ENCODE measurements at places on chromosomes 16 and 17.

- DNase-seq, result no peak
Measured at GRCh38 chr16:11583889-11584565, 2.7 kb downstream of the LITAF start.

DNA sequence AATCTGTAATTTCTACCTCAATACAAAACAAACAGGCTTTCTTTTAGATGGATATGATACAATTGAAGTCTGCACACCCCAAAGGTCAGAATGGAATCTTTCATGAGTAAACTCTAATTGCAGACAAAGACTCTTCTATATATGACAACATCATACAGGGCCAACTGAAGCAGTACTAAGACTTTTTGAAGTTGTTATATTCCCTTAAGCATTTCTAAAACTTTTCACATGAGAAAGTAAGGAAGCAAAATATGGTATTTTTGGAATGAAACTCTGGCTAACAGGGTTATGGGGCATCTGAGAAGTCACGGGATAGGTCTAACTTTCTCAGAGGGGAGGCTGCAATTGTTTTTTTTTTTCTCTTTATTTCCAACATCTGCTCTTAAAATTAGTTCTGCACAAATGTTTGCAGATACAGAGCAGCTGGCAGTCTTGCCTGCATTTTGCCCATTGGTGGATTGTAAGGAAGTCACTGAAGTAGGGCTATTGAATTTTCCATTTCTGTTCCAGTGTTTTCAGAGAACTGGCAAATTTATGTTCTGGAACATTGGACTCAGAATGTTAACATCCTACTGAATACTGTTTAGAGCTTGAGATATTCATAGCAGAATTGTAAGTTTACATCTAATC is 59.1 kb downstream of the SSH2 start:
- DNase-seq, result no peak

- DNase-seq, result no peak
Measured at GRCh38 chr17:17872547-17873345, 36.0 kb upstream of the SREBF1 start.

DNA sequence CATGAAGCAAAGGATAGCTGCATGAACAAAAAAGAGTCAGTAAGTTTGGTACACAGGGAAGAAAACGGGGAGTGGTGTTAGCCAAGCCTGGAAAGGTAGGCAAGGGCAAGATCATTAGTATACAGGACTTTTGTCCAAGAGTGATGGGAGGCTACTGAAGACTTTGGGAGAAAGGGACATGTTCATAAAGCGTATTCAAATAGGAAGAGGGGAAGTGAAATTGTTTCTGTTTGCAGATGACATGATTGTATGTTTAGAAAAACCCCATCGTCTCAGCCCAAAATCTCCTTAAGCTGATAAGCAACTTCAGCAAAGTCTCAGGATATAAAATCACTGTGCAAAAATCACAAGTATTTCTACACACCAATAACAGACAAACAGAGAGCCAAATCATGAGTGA is 19.4 kb downstream of the CDYL2 start:
- no peak for DNase-seq

DNA sequence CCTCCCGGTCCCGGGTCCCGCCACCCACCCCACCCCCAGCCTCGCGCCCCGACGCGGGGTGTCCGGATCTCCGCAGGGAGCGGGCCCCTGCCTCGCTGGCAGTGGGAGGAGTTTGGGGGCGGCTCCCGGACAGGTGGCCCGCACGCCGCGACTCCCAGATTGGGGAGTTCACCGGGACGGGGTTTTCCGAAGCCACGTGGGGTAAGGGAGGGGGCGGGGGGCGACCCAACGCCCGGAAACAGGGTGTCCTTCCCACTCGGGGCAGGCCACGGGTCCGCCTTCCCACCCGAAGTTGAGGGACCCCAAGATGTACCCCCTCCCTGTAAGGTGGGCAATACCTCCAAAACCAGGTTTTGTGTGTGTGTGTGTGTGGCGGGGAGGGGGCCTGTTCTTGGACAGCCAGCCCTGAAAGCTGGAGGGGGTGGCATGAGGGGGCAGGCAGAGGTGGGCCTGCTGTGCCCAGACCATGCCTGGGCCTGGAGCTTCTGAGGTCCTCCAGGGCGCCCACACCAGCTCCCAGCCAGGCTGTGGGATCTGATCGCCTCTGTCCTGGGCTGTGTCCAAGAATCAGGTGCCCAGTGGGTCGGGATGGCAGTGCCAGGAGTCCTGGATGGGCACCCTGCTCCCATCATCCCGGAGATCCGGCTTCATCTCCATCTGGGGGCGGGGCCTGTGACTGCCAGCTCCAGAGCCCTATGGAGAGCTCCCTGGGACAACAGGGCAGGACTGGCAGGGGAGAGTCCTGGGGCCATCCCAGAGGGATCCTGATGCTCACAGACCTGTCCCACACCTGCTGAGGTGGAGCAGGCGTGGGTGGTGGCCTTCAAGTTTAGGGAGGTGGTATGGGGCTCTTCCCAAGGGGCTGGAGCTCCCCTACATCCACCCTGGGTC is 767 bp downstream of the SYNGR2 start:
- no peak for DNase-seq

DNA sequence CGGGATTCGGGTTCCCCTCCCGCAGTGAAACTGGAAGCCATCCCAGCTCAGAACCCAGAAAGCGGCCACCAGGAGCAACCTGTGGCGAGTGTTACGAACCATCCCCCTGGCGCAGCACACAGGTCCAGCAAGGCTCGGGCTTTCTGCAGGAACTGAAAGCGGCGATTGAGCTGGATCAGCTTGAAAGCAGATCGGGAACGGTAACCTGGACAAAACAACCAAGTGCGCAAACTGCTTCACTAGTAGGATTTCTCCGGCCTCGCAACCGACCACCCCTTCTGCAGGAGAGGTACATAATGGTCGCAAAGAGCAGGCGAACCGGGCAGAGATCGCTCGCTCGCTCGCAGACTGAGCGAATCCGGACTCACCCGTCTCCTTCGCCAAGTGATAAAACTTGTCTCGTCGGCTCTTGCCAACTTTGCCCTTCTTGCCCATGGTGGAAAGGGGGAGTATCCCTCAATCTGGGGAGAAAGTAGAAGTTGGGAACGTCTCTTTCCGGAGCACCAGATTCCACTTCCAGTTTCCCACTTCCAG is 696 bp upstream of the PSMC5 start:
- no peak for DNase-seq

DNA sequence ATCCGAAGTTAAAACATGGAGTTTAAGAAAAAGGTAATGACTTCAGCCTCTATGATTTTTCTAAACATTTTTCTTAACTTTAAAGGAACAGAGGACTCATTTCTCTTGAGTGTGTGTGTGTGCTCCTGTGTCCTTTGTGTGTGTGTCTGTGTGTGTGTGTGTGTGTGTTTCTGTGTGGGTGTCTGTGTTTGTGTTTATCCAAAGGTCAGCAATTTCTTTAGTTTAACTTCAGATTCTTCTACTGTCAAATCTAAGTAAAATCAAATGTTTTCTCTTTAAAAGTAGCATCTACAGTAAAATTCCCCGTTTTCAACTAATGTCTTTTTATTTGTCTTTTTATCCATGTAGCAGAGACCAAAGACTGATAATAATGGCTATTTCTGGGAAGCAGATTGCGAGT is 31.8 kb downstream of the HSBP1 start:
- no peak for DNase-seq

DNA sequence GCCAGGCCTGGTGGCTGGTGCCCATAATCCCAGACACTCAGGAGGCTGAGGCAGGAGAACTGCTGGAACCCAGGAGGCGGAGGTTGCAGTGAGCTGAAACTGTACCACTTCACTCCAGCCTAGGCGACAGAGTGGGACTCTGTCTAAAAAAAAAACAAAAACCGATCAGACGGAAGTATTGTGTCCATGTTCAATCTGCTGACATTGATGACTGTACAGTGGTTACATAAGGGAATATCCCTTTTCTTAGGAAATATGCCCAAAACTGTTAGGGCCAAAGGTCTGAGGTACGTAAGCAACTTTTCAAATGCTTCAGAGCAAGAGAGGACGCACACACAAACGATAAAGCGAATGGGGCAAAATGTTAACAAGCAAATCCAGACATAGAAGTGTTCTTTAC is 69.8 kb upstream of the DNAH17 start:
- no peak for DNase-seq

DNA sequence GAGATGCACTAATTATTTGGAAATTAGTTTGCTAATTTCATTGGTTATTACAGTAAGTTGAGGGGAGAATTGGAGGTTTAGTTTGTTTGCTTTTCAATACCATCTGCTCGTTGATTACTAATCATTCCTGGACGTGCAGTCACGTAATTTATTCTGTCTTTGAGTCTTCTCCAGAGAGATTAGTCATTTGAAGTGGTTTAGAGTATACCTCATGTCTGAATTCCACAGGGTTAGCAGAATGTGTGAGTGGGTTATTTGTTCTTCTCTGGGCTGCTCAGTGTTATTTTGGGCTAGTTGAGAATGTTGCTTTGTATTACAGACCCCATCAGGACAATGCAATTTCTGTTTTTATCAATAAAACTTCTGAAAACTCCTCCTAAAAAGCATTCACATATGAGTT is 265.0 kb downstream of the RBFOX1 start:
- no peak for DNase-seq

GRCh38 chr16:77585379-77586251 is 136.7 kb upstream of the NUDT7 start:
- DNase-seq, result no peak

DNA sequence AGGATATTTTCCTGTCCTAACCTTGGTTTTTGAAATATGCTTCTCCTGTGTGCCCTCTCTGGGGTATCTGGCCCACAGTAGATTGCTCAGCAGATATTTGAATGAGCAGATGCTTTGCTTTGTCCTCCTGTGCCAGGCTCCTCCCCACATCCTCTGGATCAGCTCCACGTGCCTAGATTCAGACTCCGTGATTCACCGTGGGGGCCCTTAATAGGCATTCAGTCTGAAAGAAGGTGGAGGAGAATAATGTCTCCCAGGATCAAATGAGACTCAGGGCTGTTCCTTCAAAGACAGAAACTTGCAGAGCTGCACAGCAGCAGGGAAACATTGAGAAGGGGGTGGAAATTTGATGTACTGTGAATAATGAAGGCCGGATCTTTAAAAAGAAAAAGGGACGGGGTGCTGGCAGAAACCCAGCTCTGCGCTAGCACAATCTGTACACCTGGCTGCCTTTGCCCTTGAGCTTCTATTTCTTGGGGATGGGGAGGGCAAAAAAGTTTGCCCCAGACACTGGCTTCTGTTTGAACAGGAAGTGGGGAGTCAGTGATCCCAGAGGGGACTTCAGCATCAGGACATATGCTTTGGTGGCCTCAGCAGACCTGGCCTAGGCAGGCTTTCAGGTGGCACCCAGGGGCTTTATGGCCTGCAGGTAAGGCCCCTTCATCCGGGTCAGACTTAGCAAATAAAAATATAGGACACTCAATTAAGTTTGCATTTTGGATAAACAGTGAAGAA is 15.9 kb upstream of the SLC12A3 start:
- DNase-seq, result no peak

DNA sequence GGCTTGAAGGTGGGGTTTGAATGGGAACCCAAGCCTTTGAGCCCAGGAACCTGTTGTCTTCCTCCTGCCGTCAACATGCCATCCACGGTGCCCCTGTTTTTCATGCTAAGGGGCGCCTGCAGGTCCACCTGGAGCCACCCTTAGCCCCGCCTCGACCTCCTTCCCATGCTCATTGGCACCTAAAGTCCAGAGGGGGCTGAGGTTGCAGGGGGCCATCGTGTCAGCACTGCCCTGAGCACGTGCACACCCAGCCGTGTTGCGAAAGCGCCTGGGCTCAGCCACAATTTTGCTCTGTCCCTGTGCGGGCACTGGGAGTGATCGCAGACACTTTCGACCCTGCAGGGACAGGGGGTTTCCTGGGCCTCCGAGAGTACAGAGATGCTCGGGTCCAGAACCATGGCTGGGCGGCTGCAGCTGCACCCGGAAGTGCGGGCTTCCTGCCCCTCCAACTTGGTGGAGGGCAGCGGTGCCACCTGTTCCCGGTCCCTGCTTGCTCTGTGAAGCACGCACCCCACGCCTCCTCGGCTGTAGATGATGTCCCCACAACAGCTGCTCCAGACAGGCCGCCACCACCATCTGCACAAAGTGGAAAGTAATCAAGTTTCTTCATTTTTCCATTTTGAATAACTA is 454.7 kb downstream of the CDH8 start:
- no peak for DNase-seq

DNA sequence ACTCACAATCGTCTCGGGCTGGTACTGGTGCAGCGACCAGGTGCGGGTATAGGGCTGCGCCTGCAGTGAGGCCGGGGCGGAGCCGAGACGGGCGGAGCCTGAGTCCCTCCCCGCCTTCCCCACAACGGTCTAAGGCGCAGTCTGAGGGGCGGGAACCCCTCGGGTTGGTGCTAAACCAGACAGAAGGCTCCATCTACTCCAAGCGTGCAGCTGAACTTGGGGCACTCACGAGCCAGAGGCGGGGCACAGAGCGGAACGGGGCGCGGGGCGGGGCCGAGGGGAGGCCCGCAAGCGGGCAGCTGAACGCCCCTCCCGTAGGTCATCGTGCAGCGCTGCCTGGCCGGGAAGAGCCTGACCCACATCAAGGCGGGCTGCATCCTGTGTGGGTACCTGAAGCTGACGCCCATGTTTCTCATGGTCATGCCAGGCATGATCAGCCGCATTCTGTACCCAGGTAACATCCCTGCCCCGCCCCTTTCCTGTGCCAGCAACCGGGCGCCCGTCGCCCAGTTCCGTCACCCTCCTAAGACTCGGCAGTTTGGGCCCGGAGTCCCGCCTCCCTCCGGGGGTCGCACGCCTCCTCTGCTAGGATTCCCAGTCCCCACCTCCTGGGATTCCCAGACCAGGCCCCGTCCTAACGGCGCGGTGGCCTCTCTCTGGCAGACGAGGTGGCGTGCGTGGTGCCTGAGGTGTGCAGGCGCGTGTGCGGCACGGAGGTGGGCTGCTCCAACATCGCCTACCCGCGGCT is 5.0 kb downstream of the SLC5A2 start:
- DNase-seq, result no peak

DNA sequence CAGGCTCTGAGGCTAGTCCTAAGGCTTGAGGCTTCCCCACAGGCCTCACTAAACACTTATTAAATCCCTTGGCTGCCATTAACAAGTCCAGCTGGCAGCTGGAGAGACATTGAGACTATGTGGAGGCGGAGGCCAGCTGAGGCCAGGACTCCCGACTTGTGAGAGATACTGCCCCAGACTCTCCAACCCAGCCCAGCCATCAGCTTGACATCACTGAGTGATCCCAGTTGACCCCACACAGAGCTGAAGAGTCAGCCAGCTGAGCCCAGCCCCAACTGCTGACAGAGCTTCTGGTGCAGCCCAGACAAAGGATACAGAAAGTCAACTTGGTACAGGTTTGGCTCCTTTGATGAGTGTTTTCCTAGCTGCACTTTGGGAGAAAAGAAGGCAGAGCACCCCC is 343.1 kb downstream of the C16orf95 start:
- DNase-seq, result no peak

- no peak for DNase-seq
Measured at GRCh38 chr17:39014044-39014794, 47.0 kb upstream of the FBXO47 start.

GRCh38 chr17:27657620-27658019 is 26.6 kb downstream of the LGALS9 start:
- DNase-seq, result no peak
